ENCODE measurements at places on chromosomes 16 and 17.
A peak's percentile ranks its signal among the peaks of the same experiment; 100 is the strongest.

DNA sequence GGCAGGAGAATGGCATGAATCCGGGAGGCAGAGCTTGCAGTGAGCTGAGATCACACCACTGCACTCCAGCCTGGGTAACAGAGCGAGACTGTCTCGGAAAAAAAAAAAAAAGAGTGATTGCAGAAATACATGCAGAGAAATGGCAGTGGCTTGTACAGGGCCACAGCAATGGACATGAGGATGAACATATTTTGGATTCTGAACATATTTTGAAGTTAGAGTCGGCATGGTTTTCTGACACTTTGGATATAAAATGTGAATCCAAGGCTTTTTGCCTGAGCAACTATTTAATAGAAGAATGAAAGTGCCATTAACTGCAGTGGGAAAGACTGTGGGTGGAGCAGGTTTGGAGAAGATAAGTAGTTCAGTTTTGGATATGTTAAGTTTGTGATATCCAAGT, 35.8 kb downstream of the CPD start:
- no peak for DNase-seq

DNA sequence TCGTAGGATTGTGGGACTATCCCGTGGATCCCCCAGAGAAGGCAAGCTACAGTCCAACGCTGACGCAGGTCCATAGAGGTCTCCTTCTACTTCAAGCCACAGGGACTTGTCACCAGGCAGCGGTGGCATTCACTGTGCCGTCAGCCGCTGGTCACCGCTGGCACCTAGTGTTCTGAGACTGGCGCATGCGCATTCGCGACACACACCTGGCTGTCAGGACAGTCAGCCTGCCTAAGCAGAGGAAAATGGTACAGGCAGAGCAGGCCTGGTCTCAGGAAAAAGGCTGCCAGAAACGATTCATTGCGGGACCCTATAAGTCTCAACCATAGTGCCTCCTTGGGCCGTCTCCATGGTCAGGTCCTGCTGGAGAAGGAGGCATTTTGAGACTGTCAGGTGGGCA, 138.0 kb upstream of the WSB1 start:
- DNase-seq, result no peak

GRCh38 chr17:80191192-80191591, 21.4 kb downstream of the CARD14 start:
- DNase-seq, result no peak

- DNase-seq, result peak; percentile 68
Observed at GRCh38 chr16:71542377-71542776, 16.2 kb downstream of the CHST4 start.

DNA sequence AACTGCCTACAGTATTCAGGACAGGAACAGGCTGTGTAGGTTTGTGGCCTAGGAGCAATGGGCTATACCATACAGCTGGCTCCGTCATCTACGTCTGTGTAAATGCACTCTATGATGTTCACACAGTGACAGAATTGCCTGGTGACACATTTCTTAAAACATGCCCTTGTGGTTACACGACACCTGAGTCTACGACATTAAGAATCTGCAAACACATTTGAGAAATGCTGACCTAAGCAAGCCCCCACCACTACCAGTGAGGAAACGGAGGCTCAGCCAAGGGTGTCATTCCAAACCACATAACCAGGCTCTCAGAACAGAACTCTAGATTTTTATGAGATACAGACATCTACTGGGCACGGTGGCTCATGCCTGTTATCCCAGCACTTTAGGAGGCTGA, 23.5 kb downstream of the USP36 start:
- no peak for DNase-seq

GRCh38 chr16:80171199-80171598, 369.6 kb upstream of the DYNLRB2 start:
- DNase-seq, result no peak

DNA sequence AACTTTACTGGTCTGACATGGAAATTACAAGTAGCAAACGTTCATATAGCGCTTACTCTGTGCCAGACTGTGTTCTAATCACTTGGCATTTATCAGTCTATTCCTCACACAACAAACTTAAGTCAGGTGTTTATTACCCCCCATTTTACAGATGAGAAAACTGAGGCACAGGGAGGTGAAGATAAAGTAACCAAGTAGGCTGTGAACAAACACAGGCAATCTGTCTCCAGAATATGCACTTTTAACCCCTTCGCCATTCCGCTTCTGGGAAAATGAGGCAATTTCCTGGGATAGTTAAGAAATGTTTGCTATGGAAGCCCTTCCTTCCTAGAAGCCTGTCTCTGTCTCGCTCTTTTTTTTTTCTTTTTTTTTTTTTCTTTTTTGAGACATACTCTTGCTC, 12.2 kb upstream of the CXCL16 start:
- no peak for DNase-seq

DNA sequence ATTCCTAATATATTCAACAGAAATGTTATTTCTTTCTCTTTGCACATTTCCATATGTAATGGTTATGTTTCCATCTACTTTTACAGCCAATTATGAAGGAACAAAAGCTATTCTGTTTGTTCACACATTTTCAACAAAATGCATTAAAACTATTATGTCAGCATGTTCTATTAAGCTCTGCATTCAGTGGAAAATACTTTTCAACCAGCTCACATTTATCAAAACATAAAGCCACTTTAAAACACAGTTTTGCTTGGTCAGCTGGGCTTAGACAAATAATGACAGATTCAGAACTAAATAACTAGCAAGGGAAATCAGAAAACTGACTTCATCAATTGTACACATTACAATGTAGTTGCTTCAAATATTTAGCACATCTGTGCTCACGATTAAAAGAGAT, 6.9 kb downstream of the SALL1 start:
- DNase-seq, result no peak

DNA sequence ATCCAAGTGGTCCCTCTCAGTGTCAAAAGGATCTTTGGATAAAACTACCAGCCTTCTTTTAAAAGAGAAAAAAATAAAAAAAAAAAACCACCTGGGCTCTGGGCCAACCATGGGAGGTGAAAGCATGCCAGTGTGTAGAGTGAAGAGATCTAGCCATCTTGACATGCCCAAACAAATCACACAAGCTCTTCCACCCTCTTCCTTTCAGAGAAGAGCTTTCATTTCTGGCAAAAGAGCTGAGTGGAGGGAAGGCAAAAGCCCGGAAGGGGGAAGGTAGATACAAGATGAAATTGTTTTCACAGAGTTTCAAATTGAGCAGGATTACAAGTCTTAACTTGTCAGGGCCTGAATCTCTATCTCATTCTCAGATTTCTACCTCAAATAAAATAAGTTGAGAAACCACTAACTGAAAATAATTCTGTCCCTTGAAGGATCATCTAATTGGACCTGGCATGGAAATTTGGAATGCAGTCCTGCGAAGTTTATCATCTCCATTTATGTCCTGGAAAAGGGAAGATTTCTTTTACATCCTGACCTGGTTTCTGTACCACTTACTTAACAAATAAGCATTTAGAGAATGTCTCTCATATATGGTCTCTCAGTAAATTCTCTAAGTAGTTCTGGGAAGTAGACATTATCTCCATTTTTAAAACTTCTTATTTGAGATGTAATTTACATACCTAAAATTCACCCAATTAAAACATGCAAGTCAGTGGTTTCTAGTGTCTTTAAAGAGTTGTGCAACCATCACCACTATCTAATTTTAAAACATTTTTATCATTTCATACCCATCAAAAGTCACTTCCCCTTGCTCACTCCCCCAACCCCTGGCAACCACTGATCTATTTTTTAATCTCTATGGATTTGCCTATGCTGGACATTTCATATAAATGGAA, 93.7 kb downstream of the TANGO6 start:
- no peak for DNase-seq

GRCh38 chr16:24539850-24540601, 660 bp downstream of the RBBP6 start:
- DNase-seq, result peak; percentile 64

- DNase-seq, result no peak
Observed at GRCh38 chr16:8955828-8956227, 7.9 kb downstream of the USP7 start.

DNA sequence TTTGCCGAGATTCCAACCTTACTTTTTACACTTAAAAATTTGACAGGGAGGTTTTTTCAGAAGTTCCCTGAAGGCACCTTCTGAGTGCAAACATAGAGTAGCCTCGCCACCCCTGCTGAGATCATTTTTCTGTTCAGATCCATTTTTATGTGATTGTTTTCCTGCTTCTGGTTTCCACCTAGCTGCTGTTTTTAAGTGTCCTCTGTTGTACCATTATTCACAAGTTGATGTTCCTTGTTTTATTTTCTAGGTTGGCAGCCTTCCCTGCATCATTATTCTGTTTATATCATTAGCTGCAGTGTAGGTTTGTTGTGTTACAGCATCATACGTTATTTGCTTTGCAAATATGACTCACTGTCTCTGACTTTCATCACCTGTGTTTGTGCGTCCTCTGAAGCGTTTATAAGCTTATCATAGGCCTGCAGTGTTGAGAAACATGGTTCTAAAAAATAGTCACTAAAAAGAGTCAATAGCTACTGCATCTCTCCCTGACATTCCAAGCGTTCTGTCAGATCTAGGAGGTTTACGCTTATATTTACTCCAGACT, 116.9 kb upstream of the CLEC3A start:
- no peak for DNase-seq

- DNase-seq, result no peak
Observed at GRCh38 chr17:19433727-19434340, 22.8 kb downstream of the RNF112 start.

- peak; percentile 71 for DNase-seq
Observed at GRCh38 chr17:44203731-44204440, 4.2 kb upstream of the ATXN7L3 start.

DNA sequence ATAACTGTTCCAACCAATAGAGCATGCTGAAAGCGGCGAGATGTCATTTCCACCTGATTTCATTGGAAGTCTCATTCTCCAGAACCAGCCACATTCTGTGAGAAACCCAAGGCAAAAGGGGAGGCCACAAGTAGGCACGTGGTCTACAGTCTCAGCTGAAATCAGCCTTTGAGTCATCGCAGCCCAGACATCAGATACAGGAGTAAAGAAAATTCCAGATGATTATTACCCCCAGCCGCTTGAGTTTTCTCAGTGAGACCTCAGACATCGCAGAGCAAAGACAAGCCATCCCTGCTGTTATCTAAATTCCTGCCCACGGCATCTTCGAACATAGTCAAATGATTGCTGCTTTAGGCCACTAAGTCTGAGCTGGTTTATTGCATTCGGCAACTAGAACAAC, 23.1 kb downstream of the STAT3 start:
- no peak for DNase-seq

DNA sequence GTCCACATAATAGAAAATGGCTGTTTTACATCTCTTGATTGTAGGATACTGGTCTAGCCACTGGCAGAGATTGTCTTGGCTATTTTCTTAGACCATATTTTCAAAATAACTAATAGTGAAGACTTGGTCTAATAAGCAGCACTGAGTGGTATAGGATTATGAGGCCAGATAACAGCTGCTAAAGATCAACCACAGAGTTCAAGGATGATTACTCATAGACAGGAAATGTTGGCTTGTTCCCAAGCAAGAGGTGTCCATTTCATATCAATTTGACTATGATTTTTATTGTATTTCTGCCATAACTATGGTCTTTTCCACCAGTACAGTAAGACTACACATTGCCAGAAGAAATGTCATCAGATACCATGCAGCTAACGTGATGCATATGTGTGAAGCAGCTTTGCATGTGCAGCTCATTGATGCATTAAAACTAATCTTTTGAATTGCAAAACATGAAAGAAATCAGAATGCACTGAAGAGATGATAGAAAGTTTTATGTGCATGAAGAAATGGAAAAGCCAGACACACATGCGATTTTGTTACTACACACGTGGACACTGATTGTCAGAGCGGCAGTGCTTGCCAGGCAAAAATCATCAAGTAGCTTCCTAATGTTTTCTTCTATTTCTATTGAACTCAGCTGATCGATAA, 693.3 kb downstream of the CDH11 start:
- DNase-seq, result no peak

GRCh38 chr17:39205112-39205526, 5.0 kb downstream of the RPL19 start:
- DNase-seq, result no peak

GRCh38 chr16:86483-86952, 8.5 kb downstream of the MPG start:
- DNase-seq, result no peak

DNA sequence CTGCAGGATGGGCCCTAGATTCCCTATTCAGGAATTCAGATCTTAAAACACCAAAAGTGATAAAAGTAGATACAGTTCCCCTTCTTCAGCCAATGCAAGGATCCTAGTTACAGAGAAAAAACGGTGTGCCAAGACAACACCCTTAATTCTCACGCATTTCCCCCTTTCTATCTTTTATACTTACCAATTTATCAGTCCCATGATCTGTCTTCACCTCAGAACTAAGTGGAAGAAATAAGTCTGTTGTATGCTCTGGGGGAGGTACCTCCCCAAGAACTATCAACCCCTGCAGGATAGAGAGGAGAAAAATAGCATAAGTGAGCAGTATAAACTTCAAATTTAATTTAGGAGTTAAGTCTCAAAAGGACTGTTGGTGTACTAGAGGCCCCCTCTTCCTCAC, 83.2 kb downstream of the STH start:
- no peak for DNase-seq

- no peak for DNase-seq
Observed at GRCh38 chr17:15446036-15446435, 21.4 kb downstream of the CDRT4 start.

DNA sequence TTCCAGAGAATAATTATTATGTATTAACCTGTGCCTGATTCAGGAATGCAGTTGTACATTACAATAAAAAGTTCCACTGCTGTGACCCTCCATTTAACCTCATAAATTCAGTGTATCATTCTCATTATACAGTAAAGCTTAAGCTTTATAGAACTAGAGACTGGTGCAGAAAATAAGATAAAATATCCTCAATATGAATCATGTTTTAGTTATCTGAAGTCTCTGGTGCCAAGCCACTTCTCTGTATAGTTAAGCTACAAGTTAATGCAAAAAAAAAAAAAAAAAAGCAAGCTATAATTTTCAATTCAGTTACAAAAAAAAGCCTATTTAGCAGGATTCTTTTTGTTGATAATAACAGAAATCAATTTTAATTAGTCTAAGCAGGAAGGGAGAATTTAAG, 22.4 kb upstream of the SMIM36 start:
- no peak for DNase-seq

GRCh38 chr16:78462288-78463208, 363.1 kb downstream of the WWOX start:
- no peak for DNase-seq

DNA sequence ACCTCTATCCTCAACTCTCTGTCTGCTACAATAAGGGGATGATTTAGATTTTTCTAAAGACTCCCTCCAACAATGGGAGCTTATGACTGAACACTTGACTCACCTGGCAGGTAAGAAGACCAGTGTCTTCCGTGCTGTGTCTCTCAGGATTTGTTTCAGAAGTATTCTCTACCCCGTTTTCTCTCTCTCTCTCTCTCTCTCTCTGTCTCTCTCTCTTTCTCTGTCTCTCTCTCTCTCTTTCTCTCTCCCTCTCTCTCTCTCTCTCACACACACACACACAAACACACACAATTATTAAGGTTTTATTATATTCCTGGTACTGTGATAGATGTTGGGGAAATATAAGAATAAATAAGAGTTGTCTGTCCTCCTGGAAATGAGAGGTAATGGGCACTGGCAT, 263.9 kb downstream of the TOX3 start:
- no peak for DNase-seq

Measured in germinal center (tissue), 1 donor.